Stimulated activated CD8-positive, alpha-beta memory T cell treated with anti-CD3 and anti-CD28 coated beads, Interleukin-7, amount 100 ng/mL, for 1 hour (primary cell): ENCODE measurements at places on chromosomes 3 and 15.

- no peak for DNase-seq
Observed at GRCh38 chr3:55159016-55159415, 231.2 kb upstream of the LRTM1 start.

DNA sequence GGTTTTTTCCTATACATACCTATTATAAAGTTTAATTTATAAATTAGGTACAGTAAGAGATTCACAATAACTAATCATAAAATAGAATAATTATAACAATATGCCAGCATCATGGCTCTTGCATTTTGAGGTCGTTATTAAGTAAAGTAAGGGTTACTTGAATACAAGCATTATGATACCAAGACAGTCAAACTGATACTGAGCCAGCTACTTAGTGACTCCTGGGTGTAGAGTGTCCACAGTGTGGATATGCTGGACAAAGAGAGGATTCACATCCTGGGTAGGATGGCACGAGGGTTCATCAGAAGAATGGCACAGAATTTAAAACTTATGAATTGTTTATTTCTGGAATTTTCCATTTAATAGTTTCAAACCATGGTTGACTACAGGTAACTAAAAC is 157.2 kb upstream of the IL12A start:
- DNase-seq = no peak

DNA sequence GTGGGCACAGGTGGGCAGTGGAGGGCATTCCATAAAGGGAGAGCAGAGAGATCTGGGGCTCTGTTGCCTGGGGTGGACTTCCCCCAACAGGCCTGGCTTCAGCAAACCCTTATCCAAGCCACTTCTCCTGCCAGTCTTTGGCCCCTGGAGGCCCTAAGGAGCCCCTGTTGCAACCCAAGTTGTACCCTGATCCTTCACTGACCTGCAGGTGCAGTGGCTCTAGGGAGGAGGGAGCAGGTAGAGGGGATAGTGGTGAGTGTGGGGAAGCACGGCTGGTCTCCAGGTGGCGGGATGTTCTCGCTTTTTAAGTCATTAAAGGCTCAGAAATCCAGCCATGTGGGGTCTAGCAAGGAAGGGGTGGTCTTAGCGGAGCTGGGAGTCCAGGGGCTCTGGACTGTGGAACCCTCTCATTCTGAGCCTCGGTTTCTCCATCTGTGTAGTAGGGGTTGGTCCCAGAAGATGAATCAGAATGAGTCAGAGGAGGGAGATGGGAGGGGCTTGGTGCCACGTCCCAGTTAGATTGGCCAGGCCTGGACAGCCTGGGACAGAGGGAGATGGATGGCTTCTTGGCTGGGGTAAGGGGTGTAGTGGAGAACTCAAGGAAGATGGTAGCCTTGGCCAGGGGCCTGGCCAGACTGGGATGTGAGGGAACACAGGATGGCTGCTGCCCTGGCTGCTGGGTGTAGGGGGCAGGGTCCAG is 2.6 kb downstream of the ZBTB47 start:
- DNase-seq = no peak

DNA sequence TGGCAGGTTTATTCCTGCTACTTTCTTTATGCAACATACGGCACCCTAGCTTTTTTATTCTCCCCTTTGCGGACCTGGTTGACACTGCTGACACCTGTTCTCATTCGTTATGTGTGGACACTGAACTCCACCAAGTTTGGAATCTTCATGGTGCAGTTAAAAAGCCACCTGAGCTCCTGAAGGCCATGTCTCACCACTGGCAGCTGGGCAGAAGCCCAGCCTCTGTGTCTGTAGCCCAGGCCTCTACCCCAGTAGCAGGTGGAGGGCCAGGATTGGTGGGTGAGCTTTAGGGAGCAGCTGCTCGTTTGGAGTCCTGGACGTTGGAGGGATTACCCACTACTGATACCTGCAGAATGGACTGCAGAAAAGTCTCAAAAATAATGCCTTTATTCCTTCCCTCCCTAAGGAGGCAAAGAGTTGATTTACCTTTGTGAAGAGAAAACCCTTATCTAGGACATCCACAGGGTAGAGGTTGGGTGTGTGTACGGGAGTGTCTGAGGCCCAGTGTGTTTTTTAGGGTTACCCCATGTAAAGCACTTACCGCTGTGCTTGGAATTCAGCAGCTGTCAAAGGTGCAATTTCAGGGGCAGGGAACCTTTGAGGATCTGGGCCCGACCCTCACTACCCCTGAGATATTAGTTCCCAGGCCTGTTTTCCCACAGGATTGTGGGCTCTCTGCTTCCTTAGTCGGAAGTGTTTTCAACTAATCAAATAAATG is 637 bp upstream of the CCNDBP1 start:
- no peak for DNase-seq

GRCh38 chr15:66369773-66370651 is 13.5 kb upstream of the TIPIN start:
- DNase-seq = no peak

DNA sequence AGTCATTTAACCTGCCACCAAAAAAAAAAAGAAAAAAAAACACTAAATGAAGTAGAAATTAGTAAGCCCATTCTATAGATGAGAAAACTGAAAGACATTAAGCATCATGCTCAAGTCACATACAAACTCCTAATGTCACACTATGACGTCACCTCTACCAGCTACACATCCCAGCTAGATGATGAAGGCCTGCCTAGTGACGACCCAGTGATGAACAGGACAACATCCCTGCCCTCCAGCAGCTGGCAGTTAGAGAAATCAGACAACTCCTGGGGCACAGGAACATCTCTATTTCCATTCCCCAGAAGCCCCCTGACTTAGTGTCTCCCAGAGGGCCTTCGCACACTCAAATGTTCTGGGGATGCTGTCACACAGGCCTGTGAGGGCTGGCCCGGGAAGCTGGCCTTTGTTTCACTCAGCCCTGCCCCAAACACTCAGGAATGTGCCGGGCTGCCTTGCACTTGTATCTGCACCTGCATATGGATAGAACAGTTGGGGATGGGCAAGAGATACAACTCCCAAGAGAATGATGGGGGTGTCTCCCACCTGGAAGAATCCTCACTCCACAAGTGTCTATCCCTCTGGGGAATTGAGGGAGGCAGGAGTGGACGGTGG is 7.0 kb upstream of the HAPLN3 start:
- DNase-seq = no peak
